GM04504 (cell line): ENCODE measurements at places on chromosomes 3 and 15.

DNA sequence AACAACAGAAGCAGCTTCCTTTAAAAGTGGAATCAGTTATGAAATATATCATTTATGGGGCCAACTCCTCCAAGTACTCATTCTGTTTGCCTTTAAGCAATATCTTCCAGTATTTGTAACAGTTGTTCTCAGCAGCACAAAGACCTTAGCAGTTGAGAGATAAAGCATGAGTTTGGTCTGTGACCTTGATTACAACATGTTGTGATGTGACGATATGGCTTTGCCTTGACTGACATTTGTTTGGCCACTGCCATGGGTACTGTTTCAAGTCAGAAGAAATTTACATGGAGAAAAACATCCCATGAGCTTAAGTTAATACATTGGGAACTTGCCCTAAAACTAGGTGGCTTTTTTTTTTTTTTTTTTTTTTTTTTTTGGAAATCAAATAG lies 175.1 kb upstream of the KBTBD8 start:
- DNase-seq: no peak

- DNase-seq: no peak
These were observed 317.7 kb upstream of the TLE3 start for GRCh38 chr15:70415398-70415797.

DNA sequence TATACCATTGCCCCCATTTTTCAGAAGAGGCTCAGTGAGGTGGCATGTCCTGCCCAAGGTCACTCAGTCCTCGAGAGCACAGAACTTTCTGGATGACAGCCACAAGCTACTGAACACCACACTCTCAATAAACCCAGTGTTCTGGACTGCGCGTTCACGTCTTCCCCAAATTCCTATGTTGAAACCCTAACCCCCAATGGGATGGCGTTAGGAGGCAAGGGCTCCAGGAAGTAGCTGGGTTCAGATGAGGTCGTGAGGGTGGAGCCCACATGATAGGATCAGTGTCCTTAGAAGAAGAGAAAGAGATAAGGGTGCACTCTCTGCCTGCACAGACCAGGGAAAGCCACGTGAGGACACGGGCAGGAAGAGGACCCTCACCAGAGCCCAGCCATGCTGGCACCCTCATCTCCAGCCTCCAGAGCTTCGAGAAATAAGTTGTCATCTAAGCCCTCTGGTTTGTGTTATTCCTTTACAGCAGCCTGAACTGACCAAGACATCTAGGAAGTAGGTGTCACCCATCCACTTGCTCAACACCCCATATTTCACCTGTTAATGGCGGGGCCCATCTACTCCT lies 324.0 kb downstream of the UACA start:
- DNase-seq: no peak

- DNase-seq: no peak
These were observed 29.6 kb upstream of the NFKBIZ start for GRCh38 chr3:101819649-101820206.

DNA sequence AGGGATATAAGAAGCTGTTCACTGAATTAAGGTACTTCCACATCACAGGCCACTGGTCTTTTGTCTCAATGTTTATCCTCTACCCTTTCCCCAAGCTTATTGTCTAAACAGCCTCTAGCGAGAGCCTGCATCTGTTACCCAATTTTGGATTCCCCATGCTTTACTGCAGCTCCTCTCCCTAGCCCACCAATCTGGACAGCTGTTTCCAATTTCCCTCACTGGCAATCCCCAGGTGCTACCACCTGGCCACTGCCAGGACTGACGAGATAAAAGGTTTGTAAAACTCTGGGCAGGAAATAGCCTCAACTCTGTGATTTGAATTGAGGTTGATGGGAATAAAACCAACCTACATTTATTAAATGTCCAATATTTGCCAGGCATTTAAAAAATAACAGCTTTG lies 58.0 kb upstream of the TEX9 start:
- DNase-seq: no peak

DNA sequence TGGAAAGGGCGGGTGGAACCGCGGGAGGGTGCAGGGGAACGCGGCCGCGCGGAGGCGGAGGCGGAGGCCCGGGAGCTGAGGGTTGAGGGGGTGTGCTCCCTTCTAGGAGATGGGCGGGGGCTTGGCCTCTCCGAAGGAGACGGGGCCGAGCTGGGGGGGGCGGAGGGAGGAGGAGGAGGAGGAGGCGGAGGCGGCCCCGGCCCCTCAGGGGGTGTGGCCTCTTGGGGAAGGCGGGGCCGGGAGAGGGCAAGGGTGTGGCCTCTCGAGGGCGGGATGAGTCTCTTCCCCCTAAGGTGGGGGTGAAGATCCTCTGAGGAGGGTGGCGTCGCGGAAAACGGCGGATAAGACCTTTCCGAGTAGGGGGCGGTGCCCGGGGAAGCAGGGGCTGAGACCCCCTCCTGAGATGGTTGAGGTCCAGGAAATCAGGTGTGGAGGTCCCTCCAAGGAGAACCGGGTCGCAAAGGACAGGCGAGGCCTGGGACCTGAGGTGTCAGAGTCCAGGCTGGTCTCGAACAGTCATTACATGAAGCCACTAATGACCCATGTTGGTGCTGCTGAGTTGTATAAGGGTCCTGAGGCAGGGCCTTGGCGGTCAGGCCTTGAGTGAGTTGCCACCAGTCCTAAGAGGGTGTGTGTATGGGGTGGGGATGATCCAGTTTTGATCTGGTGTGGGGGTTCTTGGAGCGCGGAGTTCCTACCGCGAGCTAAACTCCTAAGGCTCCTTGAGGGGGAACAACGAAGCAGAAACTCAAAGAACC lies 759 bp downstream of the WDR6 start:
- peak; percentile 83 for DNase-seq

DNA sequence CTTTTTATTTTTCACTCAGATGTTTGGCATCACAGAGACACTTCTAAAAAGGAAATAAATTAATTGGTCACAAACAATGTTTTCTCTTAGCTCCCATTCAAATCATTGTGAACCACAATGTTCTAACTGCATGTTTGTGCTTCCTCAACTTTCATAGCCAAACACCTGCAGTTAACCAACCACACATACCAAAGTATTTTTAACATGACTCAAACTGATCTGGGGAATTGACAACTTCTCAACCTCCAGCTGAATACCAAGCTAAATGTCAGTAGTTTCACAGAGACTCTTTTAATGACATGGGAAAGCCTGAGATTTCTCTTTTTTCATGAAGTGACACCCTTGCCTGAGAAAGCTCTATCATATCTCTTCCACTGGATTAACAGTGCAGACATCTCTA lies 217.9 kb upstream of the MME start:
- DNase-seq: peak; percentile 45

DNA sequence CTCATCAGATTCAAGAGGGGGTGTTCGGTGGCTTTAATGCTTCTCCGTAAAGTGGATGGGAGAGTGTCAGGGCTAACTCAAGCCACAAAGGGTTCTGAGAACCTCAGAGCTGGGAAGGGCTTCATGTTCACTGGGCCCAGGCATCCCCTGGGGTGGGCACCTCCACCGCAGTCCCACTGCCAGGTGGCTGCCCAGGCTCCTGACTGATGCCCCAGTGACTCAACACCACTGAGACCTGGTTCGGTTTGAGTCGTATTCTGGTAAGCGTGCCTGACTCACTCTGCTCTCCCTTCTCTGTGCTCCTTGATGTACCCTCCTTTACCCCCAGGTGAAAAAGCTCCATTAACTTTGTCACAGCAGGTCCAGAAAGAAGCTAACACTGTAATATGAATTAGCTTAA lies 304.6 kb downstream of the RPLP1 start:
- DNase-seq: no peak

- no peak for DNase-seq
These were observed 192.9 kb downstream of the NEK10 start for GRCh38 chr3:27176256-27176655.

DNA sequence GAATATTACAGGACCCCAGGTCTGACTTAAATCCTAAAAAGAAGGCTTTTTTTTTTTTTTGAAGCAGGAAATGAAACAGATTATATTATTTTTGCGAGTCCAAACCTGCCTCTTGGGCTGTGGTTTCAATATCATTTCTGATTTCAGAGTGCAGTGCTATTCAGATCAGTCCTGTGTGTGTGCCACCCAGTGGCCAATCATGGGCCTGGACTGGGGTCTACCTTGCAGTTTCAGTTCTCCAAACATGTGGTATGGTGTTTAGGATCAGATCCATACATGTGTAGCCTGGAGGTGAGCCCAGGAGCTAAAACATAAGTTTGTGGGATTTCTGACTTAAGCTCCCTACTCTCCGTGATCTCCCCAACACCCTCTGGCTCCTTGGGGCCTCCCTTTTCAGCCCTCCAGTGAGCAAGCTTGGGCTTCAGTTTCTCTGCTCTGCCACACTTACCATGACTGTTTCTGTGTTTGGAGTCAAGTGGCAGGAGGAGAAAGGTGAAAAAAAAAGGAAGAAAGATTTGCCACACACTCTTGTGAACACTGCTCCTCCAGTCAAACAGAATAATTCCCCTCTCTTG lies 12.1 kb upstream of the THSD4 start:
- DNase-seq: no peak

DNA sequence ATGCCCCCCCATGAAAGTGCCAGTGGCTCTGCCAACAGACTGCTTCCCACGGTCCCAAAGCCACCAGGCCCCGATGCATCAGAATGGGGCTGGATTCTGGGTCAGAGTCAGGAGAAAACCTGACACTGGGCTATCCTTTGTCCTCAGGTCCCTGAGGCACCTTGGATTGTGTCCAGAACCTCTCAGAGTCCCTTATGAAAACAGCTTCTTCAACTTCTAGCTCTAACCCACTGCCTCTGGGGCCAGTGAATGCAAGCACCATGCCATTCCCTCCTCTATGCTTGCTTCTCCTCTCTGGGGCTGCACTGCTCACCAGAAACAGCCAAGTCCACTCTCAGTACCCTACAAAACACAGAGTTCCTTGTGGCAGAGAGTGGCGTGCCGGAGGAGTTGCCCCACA lies 9.9 kb downstream of the CRABP1 start:
- DNase-seq: no peak

DNA sequence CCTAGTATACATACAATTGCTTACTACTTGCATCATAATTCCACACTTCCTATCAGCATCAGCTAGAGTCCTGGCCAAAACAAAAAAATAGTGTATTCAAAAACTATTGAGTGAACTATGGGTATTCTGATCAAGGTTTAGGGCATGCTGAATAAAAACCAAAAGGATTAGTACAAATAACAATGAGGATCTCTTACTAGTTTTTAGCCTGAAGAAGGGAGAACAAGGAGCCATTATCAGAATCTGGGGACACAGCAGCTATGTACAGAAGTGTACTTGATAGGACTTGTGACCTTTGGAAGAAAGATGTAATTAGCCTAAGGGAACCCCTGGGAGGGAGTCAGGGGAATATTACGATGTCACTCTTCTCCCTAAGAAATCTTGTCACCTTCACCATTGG lies 832.2 kb downstream of the SQOR start:
- DNase-seq: no peak

- DNase-seq: no peak
These were observed 28.8 kb upstream of the SKOR1 start for GRCh38 chr15:67796196-67797127.

GRCh38 chr15:63156755-63157117 lies 541 bp downstream of the RPS27L start:
- no peak for DNase-seq

DNA sequence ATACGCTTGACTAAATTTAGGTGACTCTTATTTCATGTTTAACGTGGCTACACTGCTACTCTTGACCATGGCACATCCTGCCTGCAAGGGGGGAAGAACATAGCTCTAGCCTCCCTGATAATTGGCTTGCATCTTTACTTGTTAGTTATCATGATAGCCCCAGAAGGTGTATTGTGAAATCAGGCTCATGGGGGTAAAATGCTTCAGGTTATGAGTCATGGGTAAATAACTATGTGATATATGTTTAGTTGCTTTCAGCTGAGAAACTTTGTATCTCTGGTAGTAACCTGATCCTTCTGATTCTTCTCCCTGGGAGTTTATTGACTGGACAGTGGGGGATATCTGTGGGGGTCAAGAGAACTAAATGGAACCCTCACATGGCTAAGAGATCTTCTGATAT lies 660.8 kb upstream of the UBE2E2 start:
- no peak for DNase-seq

GRCh38 chr3:194333981-194334320 lies 17.2 kb downstream of the CPN2 start:
- DNase-seq: no peak

DNA sequence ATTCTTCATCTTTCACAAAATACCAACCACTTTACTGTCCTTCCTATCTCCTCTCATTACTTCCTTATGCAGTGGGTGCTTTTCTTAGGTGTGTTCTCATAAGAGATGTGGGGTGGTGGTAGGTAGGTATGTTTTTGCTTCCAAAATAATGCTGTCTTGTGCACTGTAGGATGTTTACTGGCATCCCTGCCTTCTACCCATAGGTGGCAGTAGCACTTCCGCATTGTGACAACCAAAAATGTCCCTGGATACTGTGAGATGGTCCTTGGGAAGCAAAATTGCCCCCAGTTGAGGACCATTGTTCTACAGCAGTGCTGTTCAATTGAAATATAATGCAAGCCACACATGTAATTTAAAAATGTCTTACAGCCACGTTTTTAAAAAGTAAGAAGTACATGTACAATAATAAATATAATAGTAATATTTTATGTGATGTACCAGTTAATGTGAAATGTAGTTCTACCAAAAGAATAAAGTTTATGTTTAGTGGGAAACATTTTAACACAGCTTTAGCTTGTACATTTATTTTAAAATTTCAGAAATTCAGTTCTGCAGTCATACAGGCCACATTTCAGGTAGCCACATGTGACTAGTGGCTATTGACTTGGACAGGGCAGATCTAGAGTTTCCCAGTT lies 75.2 kb downstream of the NEO1 start:
- DNase-seq: peak; percentile 3

- peak; percentile 31 for DNase-seq
These were observed 26.4 kb downstream of the TYRO3 start for GRCh38 chr15:41585127-41586047.

GRCh38 chr3:53534676-53535400 lies 40.4 kb downstream of the CACNA1D start:
- no peak for DNase-seq

GRCh38 chr3:145959457-145960088 lies 201.4 kb downstream of the PLOD2 start:
- no peak for DNase-seq

DNA sequence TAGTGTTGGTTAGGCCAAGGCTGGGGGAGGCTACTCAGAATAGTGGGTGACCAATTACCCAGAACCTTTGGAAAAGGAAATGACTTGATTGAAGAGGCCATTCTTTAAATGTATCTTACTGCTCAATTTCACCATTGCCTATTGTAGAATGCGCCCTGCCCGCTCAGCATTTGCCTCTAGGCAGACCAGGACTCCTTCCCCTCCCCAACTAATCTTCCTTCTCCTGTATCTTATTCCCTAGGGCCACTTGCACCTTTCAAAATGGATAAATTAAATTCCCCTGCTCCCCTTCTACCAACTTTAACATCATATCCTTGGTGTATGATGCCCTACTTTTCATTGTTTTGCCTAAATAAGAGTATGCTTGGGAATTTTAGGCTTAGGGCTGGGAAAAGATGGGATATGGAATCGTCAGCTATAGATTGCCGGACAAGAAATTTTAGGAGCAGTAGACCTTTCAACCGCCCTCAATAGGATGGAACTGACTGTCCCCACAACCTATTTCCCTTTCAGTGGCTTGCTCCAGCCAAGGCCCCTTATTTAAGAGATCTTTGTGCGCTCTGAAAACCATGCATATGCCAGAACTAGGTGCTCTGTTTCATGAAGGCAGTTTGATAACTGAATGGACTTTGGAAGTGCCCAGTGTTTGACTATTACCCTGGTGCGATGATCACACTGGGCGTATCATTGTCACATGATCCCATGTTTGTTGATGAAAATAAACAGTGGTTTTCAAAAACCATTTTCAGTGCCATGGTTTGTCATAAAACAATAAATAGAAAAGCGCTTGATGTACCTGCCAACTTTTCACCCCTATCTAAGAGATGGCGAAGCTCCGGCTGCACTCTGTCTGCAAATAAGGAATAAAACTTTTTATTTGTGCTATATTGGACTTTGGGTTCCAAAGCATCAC lies 74.3 kb upstream of the TSEN2 start:
- no peak for DNase-seq
